ENCODE measurements at places on chromosomes 3 and 15.

- DNase-seq = peak; percentile 18
These were observed 38.7 kb downstream of the ROBO1 start for GRCh38 chr3:79729096-79729495.

- no peak for DNase-seq
These were observed 8.5 kb downstream of the CHRD start for GRCh38 chr3:184388164-184388935.

GRCh38 chr15:38609097-38609738 is 44.6 kb upstream of the RASGRP1 start:
- no peak for DNase-seq

DNA sequence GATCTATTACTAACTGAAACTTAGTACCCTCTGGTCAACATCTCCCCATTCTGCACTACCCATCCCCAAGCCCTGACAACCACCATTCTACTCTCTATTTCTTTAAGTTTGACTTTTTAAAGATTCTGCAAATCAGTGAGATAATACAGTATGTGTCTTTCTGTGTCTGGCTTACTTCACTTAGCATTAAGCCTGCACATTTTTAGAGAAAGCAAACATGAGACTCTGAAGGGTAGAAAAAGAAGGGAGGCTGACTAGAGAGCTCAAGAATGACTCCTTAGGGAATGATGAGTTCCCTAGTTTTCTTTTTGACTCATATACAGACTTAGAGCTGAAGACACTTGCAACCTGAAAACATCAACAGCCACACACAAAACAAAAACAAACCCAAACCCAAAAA is 311.3 kb downstream of the SQOR start:
- DNase-seq = no peak

DNA sequence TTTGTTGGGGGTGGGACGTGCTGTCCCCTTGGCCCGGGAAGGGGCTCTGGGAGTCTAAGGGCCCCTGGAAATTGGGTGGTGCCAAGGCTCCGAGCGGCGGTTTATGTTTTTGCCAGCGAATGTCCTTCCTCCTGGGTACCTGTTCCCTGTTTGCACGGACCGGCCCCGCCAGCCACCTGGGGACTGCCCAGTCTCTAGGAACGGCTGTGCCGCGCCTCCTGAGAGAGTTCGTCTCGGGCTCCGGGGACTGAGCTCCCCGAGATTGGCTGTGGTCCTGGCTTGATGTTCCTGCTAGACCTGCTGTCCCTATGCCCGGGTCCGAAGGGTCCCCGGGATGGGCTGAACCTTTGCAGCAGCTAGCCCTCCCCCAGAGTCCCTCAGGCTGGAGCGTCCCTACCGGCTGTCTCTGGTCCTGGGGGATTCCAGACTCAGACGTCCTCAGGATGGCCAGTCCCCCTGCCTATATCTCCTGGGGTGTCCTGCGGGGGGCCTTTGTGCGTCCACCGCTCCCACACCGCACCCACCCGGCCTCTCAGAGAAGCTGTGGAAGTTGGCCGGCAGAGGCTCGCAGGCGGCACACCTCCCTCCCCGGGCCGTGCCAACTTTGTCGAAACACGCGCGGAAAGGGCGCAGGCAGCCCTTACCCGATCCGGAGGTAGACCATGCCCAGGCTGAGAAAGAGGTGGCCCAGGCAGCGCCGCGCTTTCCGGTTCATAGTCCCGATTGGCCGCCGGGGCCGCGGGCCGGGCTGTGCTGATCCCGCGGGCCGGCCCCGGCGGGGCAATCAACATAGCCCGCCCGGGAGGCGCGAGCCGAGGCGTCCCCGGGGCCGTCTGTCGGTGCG is 547 bp downstream of the WNT7A start:
- DNase-seq = no peak

DNA sequence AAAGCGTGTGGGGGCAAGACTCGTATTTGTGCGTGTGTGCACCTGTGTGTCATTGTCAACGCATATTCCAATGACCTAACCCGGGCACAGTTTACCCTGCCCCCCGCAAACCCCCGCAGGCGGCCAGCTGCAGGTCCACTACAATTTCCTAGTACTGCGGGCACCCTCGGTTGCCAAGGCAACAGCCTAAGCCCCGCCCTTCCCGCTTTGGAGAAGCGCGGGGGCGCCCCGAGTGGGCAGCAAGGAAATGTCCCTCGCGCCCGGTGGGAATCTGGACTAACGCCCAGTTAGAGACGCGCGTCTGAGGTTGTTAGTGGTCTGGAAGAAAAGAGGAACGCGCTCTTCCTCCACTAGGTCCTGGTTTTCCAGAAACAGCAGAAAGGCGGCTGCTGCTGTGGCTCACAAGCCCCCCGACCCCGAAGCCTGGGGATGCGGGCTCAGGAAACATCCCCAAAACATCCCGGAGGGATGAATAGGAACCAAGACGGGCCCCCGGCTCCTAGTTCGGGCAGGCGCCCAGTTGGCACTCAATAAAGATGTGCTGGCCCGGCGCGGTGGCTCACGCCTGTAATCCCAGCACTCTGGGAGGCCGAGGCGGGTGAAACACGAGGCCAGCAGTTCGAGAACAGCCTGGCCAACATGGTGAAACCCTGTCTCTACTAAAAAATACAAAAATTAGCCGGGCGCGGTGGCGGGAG is 1.1 kb downstream of the ABHD14A start:
- DNase-seq = no peak

GRCh38 chr3:143835312-143835711 is 13.0 kb downstream of the SLC9A9 start:
- DNase-seq = no peak

DNA sequence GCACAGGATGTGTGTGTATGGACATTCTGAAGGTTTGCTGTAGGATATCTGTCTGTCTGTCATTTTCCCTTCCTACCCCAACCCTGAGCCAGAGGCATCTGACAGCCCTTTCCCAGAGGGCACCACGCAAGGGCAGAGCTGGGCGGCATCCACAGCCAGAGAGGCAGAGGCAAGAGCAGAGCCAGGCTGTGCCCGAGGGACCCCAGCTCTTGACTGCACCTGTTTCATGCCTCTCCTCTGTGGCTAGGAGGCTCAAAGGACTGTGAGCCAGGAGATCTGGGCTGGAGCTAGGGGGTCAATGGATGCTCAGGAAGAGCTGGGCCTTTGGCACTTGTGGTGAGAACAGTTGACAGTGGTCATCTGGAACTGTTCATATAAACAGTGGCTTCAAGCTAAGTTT is 4.8 kb upstream of the APEH start:
- DNase-seq = no peak

DNA sequence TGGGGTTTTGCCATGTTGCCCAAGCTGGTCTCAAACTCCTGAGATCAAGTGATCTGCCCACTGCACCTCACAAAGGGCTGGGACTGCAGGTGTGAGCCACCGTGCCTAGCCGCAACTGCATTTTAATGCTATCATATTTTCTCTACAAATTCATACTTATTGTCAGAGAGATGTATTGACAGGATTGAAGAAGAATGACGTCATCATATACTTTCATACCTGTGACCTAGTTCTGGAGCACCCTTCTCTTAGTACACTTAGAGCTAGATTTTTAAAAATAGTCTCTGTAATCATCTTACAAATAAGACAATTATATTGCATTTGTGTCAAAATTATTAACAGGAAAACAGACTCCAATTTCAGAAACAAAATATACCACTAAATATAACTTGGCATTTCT is 242.8 kb upstream of the PDZRN3 start:
- DNase-seq = no peak

DNA sequence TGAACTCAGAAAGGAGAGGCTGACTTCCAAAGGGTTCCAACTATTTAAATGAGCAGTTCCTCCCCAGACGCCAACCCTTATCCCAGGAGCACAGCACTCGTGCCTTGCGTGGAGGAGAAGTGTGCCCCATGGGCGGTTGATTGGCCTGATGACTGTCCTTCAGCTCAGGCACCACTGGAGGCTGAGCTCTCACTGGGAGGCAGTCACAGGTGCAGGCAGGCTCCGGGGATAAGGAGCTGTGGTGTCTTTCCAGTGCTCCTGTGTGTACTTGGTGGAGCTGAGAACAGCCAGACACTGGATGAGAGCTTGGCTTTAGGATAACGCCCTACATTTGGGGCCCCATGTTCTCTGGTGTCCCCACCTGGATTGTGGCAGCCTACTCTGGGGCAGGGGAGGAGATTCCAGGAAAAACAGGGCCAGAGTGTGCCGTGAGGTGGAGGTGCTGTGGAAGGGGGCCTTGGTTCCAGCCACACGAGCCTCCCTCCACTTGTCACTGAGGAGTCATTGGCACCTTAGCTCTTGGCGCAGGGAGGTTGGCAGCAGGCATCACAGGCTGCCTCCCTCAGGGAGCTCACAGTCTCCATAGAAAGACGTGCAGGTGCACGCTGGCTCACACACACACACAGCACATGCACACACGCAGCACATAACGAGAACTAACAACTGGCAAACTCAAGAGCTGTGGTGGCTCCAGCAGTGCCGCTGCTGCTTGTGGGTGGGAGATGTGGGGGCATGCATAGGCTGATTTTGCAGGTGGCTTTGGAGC is 22.7 kb upstream of the EPHB3 start:
- DNase-seq = no peak

GRCh38 chr3:136817448-136817847 is 1.5 kb upstream of the SLC35G2 start:
- no peak for DNase-seq

GRCh38 chr3:101183151-101183550 is 137.2 kb downstream of the IMPG2 start:
- no peak for DNase-seq

- DNase-seq = no peak
These were observed 97.5 kb upstream of the SPATA12 start for GRCh38 chr3:56962922-56963321.

GRCh38 chr3:43733459-43734384 is 43.0 kb downstream of the ABHD5 start:
- no peak for DNase-seq

GRCh38 chr3:195210266-195210973 is 60.5 kb downstream of the XXYLT1 start:
- peak; percentile 92 for DNase-seq

DNA sequence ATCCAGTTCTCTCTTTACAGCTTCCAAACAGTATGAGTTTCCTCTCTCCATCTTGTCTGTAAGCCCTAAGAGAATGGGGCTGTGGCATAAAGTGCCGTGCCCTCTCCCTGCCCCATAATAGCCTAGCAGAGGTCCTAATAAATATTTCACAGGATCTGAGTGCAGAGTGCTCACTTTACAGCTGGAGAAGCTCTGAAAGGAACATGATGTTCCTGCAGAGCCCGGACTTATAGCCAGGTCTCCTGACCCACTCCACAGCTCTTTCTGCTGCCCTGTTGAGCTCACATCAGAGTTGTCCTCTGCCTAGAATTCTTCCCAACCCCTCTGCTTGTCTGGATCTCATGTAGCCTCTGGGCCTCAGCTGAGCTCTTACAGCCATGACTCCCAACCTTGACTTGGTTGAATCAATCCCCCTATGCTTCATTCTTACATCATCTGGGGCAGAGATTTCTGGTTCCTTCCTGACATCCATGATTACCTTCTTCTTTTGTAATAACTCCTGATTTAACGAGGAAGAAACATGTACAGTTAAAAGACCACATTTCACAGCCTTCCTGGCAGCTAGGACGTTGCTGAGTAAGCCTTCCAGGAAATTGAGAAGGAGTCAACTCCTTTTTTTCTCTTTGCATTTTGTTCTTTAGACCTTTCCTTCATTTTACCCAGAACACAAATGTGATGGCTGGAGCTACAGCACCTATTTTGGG is 135.3 kb downstream of the RPLP1 start:
- DNase-seq = no peak

DNA sequence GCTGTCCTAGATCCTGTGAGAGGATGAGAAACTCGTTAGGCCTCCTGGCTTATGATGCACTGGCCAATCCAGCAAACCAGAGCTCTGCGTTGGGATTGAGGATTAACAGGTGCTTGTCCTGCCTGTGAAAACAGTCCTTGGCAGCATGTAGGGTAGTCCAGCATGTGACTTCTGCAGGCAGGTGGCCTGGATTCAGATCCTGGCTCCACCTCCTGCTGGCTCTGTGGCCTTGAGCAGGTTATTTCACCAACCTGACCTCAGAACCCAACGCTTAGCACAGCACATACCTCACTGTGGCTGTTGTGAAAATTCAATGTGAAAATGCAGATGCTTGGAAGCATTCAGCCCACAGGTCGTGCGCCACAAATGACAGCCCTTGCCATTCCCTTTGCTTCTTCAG is 33.6 kb downstream of the PLA2G4D start:
- no peak for DNase-seq

- DNase-seq = no peak
These were observed 7.4 kb downstream of the PRC1 start for GRCh38 chr15:90986790-90987507.

- DNase-seq = no peak
These were observed 64.1 kb downstream of the AAGAB start for GRCh38 chr15:67190326-67190725.

GRCh38 chr15:96891046-96891445 is 560.5 kb downstream of the NR2F2 start:
- DNase-seq = no peak

GRCh38 chr15:66294157-66294931 is 976 bp downstream of the DIS3L start:
- DNase-seq = peak; percentile 70

GRCh38 chr3:48372862-48373435 is 930 bp downstream of the FBXW12 start:
- DNase-seq = no peak

GRCh38 chr3:141646760-141647561 is 91.1 kb upstream of the RNF7 start:
- DNase-seq = peak; percentile 41

- DNase-seq = no peak
These were observed 34.2 kb upstream of the ACAD9 start for GRCh38 chr3:128845119-128845777.

GRCh38 chr15:40543631-40544294 is 21.1 kb downstream of the CCDC32 start:
- no peak for DNase-seq

DNA sequence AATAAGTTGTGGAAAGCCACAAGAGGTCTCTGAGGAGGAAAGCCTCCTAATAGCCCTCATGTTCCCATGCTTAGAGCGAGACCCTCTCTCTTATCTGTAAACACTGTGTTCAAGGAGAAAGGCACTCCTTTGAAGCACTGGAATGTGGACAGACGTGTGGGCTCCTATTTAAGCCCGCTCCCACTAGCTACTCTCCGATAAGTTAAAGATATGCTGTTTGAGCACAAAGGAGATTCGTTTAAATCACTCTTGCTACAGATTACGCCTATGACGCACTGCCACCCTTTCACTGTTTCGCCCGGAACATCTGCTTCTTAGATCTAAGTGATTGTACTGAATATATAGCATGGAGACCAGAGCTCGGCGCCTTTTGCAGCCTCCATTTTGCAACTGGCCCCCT is 57.8 kb upstream of the FAM3D start:
- no peak for DNase-seq

DNA sequence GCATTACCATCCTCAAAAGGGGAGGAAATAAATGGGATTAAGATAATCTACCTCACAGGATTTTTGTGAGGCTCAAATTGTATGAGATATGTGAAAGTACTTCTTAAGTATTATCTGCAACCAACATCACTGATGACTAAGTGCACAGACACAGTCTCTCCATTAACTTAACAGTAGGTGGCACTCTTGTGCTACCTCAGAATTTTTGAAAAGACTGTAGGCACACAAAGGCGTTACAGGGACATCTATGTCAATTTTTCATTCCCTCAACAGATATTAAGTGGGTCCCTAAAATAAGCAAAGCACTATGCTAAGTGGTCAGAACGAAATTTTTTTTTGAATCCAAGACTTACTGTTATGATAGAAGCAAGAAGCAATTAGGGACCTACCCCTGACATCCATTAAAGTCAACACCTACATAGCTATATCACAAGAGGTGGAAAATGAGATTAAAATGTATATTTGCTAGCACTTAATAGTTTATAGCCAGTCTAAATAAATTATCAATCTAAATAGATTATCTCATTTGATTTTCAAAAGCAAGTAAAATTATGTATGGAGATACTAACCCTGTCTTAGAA is 52.9 kb downstream of the RYK start:
- peak; percentile 51 for DNase-seq

- DNase-seq = no peak
These were observed 82.7 kb downstream of the ABHD5 start for GRCh38 chr3:43773273-43774094.

All from fibroblast of the conjunctiva (primary cell).